ENCODE measurements at places on chromosomes 5 and 9.

DNA sequence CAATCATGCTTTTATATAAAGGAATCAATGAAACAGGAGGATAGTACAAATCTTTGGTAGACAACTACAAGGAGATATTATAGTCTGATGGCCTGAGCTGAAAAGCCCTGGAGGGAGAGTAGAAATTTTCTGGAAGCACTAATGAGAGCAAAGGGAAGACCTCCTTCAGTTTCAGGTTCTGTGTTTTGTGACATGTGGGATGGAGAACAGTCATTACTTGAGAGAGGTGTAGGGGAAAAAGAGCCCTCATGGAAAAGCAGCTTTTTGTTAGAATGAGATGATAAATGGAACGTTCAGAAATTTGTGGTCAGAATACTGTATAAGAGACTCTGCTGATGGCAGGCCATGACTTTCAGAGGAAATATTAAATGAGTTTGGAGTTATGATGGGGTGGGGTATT, 360.6 kb upstream of the MEF2C start:
- DNase-seq: no peak

DNA sequence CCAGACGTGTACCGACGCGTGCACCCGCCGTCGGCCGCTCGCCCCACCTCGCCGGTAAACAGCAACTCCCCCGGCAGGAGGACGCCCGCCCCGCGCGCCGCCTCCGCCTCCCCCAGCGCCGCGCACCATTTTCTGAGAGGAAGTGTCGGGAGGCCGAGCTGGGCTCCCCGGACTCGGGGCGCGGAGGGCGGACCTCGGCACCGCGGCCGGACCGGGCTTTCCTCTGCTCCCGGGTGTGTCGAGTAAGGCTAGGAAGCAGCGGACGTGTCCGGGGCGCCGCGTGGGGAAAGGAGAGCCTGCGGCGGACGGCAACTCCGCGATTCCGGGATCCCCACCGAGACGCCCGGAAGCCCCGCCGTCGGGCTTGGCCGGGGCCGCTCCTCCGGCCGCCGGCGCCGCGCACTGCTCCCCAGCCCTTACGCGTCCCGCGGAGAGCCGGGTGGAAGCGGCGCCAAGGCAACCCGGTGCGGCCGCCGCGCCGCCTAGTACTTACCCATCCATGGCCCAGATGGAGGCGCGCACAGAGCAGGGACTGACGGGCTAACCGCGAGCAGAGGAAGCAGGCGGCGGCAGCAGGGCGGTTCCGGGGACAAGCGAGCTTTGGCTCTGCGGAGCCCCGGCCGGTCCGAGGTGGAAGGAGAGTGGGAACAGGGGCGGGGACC, at the start of gene PTBP3:
Gene PTBP3, minus strand, starts transcription at position 643 of the 662 bp plus-strand sequence. CDS start 35,754 bp downstream, outside the sequence.
- DNase-seq: peak; percentile 36

- no peak for DNase-seq
Measured at GRCh38 chr5:165565911-165566310, 2060.5 kb downstream of the MAT2B start.

- no peak for DNase-seq
Measured at GRCh38 chr9:18920141-18921084, 112.6 kb downstream of the SAXO1 start.

- DNase-seq: no peak
Measured at GRCh38 chr9:76218886-76219445, 175.3 kb downstream of the RFK start.

DNA sequence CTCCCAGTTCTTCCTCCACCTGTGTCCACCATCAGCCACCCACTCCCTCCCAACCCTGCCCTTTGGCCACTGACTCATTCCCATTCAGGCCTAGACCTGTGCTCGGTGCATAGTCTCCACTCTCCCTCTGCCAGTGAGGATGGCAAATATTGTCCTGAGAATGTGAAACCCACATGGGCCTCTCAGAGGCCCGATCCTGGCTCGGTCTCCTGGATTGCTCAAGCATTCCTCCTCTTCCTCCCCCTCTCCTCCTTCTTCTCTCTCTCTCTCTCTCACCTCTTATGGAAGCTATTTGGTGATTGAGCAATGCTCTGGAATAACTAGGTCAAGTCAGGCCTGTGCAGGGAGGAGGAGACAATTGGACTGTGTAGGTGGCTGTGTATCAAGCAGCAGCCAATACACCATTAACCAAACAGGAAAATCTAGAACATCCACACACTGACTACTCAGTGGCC, 99.9 kb downstream of the KLF4 start:
- no peak for DNase-seq

DNA sequence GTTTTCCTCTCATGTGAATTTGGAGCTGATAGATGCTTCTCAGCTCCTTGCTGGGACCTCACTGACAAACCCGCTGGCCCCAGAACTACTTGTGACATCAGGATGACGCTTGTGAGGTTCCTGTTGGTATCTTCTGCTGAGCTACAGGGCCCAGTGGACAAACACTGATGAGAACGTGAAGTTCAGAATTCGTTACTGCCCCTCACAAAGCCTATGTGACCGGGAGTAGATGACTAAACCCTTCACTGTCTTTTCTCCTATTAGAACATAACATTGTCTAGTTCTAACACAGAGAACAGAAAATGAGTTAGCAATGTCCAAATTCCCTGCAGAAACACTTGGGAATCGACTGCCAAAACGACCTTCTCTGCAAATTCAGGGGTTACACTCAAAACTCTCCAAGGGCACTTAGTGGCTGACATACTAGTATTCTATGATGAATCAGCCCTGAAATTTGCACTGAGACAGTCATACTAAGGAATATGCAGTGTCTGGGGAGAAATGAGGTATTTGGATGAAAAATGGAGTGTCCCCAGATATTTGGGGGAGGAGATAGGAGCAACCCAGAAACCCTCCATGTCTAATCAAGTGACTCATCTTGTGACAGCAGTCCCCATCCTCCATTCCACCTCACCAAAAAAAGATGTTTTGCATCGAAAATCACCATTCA, 143.2 kb upstream of the TRIM32 start:
- DNase-seq: no peak

- DNase-seq: peak; percentile 56
Measured at GRCh38 chr5:133025804-133026663, at the start of gene ZCCHC10. TSS of gene ZCCHC10 (minus strand) at chr5:133026549. CDS start at chr5:133026537, 12 bp downstream.

- DNase-seq: no peak
Measured at GRCh38 chr9:88221105-88221504, 82.8 kb upstream of the SPATA31C2 start.

DNA sequence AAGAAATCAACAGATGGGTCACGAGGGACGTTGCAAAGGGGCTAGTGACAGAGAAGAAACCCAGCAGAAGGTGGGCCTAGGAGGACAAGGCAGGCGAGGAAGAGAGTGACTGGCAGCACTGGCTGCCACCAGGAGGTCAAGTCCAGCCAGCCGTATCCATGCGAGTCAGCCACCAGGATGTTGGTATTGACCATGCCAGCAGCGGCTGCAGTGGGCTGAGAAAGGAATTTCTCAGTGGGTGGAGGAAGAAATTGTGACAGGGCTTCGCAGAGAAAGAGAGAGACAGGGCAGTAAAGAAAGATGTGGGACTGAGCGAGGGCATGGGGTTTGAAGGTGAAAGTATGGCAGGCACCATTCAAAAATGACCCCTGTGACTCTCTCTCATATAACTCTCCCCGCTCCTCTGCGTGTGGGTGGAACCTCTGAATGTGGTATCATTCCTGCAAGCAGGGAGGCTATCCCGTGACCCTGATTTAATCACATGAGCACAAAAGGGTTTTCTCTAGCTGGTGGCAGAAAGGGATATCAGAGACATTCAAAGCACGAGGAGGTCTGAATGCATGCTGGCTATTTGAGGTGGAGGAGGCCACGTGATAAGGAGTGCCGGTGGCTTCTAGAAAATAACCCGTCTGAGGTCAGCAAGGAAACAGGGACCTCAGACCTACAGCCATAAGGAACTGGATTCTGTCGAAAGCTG, 45.4 kb upstream of the FBXW11 start:
- no peak for DNase-seq

DNA sequence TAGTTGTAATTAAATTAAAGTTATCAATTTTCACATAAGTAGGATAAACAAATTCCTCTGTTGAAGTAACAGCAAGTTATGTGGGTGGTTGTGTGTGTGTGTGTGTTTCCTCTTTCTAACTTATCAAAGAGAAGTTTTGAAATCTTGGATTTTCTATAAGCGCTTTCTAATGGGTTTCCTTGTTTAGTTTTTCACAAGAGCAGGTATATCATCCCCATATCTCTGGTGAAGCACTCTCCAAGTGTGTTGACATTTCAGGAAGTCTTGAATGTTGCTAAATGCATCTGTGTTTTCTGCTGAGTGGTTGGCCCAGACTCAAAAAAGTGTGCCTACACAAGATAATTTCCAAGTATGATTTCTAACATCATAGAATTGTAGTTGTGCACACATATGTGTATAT, 43.3 kb downstream of the PRDM6 start:
- no peak for DNase-seq

DNA sequence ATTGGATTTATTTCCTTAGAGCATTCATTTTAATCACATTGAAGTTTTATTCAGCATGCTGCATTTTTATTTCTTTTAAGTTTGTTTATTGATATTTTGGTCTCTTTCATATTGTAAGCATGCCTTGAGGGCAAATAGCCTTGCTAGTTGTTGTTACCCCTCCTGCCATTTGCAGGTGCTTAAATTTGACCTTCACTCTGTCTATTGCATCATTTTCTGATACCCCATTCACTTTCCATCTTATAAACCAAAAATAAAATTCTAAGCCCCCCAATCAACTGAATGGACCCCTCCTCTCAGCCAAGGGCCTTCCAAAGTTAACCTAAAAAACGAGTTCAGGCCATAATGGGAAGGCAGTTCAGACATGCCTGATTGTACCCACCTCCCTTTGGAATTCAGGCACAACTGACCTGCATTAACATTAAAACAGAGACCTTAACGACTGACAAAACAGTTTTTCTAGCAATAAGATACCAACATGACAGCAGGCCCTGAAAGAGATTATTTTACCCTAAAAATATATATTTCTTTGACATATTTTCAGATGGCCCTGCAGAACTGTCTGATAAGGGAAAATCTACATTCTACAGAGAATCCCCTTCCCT, 32.1 kb downstream of the TARS1 start:
- no peak for DNase-seq

All from cortex of kidney (tissue), 1 donor.